ENCODE measurements at places on chromosomes 1 and 21.
A peak's percentile ranks its signal among the peaks of the same experiment; 100 is the strongest.

DNA sequence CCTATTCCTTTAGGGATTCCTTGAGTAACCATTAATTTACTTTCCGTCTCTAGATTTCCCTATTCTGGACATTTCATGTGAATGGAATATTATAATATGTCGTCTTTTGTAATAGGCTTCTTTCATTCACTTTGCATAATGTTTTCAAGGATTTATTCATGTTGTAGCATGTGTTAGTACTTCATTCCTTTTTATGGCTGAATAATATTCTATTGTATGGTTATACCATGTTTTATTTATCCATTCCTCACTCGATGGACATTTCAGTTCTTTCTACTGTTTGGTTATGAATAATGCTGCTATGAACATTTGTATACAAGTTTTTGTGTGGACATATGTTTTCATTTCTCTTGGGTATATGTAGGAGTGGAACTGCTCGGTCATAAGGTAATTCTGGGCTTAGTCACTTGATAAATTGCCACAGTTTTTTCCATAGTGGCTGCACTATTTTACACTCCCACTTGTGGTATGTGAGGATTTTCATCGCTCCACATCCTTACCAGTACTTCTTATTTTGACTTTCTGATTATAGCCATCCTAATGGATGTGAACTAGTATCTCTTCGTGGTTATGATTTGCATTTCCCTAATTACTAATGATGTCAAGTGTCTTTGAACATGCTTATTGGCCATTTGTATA is 17.7 kb downstream of the PPP2R5A start:
- DNase-seq, result no peak

DNA sequence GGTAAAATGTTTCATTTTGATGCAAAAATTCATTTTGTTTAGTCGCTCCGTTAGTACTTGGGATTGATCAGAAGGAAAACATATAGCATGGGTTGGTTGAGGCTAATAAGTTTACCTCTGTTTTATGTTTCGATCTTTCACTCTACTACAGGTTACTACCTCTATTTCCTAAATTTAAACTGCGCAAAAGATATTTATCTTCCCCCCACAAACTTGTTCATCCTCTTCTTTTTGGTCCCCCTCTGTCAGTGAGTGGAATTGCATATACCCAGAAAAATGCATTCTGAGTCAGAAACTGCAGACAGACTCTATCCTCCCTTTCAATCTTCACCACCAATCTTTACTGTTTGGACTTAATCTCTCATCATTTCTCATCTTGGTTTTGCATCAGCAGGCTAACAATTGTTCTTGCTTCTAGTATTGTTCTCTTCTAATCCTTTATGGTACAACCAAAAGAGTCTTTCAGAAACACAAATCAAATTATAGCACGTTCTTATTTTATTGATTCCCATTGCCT is 316.0 kb upstream of the ADGRL4 start:
- no peak for DNase-seq

DNA sequence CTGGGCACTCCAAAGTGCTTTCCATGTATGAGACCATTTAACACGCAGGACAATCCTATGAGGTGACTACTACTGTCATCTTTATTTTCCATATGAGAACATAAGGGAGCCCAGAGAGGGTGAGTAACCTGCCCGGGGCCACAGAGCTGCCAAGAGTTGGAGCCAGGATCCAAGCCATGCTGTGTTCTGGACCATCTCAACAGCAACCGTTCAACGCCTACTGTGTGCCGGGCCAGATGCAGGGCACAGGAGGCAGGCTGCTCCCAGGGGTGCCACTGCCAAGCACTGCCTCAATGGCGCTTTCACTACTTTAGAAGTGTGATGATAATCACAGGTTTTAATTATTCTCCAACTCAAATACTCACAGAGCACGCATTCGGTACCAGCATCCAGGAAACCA is 3.8 kb downstream of the ALDH4A1 start:
- no peak for DNase-seq

DNA sequence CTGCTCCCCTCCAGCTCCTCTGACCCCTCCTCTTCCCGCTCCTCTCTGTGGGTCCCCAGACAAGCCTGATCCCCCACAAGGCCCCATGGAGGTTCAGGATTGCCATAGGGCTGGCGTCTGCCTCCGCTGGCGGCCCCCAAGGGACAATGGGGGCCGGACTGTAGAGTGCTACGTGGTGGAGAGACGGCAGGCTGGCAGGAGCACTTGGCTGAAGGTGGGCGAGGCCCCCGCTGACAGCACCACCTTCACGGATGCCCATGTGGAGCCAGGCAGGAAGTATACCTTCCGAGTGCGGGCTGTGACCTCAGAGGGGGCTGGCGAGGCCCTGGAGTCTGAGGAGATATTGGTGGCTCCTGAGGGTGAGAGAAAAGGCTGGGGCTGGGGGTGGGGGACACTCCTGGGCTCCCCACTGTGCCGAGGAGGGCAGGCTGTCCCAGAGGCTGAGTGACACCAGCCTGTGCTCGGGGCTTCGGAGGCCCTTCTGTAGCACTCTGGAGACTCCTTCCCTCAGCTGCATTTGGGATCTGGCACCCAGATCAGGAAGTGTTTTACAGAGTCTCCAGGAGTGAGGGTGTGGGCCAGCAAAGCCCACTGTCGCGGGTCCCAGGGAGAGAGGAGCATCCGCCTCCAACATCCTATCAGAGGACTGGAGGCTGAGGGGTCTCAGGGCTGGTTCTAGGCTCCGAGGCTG is 25.9 kb downstream of the IGFN1 start:
- no peak for DNase-seq

- no peak for DNase-seq
These were observed 685.0 kb downstream of the ADGRL2 start for GRCh38 chr1:82485591-82486369.

GRCh38 chr1:100034470-100034869 is 64.7 kb downstream of the SLC35A3 start:
- no peak for DNase-seq

GRCh38 chr1:229420765-229421164 is 13.1 kb downstream of the ACTA1 start:
- DNase-seq, result no peak

DNA sequence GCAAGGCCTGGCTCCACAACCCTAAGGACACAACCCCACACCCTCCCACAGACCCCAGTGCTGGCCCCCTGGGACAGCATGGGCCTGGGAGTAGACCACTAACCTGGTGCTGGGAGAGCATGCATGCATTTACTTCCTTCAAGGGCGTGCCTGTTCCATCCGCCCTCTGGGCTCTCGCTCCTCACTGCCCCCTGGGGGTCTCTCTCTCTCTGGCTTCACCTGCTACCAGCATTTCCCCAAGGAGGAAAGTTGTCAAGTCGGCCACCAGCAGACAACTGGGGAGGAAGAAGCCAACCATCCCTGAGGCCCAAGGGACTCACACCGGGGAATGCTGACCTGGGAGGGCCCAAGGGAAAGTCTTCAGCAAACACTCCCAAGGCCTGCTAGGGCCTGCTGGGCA is 6.5 kb downstream of the LRP8 start:
- DNase-seq, result no peak

GRCh38 chr1:22359427-22359826 is 92.2 kb upstream of the ZBTB40 start:
- DNase-seq, result no peak

DNA sequence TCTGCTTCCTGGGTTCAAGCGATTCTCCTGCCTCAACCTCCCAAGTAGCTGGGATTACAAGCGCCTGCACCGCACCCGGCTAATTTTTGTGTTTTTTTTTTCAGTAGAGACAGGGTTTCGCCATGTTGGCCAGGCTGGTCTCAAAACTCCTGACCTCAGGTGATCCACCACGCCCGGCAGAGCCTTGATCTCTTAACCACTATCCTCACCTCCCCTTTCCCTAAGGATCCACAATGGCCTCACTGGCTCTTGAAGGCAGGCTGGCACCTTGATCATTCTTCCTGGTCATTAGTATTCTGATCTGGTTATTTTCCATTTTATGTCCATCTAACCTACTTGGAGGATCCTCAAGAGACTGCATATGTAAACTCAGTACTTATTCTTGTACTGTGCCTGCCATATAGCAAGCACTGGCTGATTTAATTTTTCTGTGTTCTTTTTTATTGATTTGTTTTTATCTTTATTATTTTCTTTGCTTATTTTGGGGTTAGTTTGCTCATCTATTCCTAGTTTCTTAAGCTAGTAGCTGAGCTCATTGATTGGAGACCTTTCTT is 6.3 kb downstream of the RCC1 start:
- DNase-seq, result peak; percentile 28

- no peak for DNase-seq
These were observed 41.4 kb upstream of the HMGN1 start for GRCh38 chr21:39390212-39390765.

GRCh38 chr1:18915341-18915740 is 13.0 kb upstream of the ALDH4A1 start:
- no peak for DNase-seq

DNA sequence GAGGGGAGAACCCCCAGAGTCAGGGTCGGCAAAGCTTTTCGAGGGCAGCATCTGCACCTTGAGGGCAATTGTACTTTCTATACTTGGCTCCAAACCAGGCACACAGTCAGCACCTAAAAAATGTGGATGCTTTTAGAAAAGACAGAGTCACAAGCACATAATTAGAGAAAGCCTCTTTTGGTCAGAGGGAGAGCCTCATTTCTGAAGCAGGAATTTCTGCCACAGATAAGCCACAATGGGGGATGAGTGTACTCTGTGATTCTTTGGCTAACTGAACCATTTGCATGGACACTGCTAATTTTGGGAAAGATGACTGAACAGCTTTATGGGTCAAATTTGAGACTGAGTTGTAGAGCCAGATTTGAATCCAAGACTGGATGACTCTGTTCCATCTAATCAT is 635.7 kb downstream of the KIF26B start:
- no peak for DNase-seq

- no peak for DNase-seq
These were observed 3.3 kb upstream of the ELAVL4 start for GRCh38 chr1:50105433-50105832.

GRCh38 chr1:13922466-13923110 is 222.6 kb downstream of the PRDM2 start:
- DNase-seq, result no peak

DNA sequence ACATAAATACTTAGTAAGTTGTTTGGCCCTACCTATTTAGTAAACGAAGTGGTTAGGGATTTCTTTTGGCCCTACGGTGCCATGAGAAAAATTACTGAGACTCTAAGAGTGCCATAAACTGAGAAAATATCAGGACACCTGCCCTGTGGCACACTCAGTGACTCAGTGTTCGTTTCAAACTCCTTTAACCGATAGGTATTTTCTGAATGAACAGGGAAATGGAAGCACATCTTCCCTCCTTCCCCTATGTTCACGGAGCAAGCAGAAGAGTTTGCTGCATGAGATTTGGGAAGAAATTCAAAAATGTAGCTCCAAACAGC is 134.2 kb downstream of the KAZN start:
- DNase-seq, result no peak

DNA sequence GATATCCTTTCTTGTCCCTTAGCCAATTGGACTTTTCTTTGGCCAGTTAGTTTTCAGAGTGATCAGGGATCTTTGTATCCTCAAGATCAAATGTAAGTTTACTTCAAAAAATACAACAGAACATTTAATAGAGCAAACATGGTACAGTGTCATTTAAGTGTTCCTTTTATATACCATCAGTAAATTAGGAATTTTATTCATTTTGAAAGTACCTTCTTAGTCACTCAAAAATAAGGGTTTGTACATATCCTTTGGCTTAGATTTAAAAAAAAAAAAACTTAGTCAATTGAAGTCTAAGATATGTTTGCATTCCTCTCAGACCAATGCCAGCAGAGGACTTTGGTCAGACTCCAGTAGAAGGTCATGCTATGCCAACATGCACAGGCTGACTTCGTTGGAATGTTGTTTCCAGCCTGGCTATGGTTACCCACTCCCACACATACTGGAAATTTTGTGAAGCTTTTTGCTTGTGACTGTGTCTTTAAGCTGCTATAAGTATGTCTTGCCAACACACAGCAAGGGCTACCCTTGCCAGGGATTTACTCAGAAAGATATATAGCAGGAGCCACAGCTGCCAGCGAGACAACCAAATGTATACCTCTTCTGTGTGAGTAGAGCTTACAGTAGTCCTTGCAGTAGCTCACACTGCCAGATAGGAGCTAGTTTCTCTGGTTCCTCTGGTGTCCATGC is 81.5 kb upstream of the LRIF1 start:
- DNase-seq, result no peak

DNA sequence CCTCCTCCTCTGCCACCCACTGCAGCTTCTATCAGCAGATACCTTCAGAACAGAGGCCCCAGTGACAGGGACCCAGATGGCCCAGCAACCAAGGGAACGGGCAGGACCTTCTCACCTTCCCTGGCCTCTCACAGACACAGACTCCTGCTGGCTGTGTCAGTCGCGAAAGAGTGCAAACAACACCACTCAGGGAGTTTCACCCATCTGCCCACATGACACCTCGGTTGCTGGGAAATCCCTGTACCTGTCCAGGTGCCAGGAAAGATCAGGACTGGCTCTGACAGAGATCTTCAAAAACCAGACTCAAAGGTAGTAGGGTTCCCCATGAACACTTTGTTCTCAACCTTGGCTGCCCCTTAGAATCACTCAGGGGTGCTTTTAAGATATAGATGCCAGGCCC is 83.5 kb upstream of the HIVEP3 start:
- no peak for DNase-seq

DNA sequence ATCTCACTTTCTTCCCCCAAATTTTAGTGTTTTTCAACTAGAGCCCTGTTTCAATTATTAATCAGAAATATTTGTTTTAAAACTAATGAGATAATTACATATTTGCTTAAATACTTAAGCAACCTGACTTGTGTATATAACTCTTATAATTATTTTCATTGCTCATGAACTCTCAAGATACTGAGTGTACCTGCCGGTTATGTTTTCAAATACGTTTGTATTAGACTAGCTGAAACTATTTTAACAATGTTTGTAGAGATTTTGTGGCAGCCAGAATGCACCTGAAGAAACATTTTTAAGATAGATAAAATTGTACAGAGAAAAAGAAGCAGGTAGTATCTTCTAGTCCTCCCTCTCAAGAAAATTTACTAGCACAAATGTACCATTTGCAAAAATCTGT is 140.6 kb upstream of the CXADR start:
- DNase-seq, result no peak

GRCh38 chr1:155063550-155064110 is at the start of gene EFNA4:
Gene EFNA4, plus strand, starts transcription at chr1:155063740. Its CDS starts 84 bp downstream, at chr1:155063824.
- peak; percentile 25 for DNase-seq

DNA sequence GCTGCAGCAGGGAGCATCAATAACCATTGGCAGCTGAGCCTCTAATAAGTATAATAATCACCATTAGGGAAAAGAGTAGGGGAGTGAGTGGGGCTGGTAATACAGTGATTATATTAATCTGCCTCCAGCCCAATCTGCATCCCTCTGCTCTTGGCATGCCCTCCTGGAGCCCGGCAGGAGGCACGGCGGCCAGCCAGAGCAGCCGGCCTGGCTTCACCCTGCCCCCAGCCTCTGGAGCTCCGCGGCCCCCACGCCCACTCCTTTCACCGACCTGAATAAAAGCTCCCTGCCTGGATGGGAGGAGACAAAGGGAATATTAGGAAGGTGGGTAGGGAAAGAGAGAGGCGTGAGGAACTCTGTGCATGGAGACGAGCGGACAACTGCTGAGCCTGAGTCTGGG is 28.3 kb downstream of the OPTC start:
- no peak for DNase-seq

GRCh38 chr1:201941420-201942128 is 4.8 kb downstream of the LMOD1 start:
- DNase-seq, result no peak

Measured in SW 1271 (cell line).